ENCODE measurements at places on chromosomes 5 and 9. TPM values are rescaled to one million over a fixed set of nuclear protein-coding genes. Genes with fewer than 3 reads are reported as not detected.

The TXN gene
- total RNA-seq = 135 TPM

DNA sequence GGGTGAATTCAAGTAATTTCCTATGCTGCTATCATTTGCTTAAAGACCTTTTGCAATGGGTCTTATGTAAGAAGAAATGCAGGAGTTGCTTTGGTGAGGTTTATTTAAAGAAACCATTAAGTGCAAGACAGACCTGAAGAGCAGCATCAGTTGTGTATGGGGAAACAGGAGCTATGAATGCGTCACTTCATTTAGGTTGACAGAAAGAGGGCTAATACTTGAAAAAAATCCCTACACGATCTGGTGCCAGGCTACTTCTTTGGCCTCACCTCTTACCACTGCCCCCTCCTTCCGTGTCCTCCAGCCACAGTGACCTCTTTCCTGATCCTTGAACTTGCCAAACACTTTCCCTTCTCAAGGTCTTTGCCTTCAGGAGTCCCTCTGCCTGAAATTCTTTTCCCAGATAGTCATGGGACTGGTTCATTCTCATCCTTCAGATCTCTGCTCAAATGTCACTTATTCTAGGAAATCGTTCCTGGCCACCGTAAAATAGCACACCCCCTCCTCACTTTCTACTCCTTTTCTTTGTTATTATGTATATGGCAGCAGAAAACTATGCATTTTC, 1.4 kb upstream of the JAK2 start:
- no peaks in the 10 kb centered on the region for H3K27me3 ChIP-seq
- peaks cover 4% of the 10 kb centered on the region for H3K36me3 ChIP-seq
- peaks cover 38% of the 10 kb centered on the region for H3K4me1 ChIP-seq
- no peak overlapping the region for H3K4me3 ChIP-seq
- H3K27ac ChIP-seq = peak overlapping the region; percentile 97

GRCh38 chr5:154287136-154287535, 96.6 kb downstream of the GALNT10 start:
- H3K4me1 ChIP-seq = peaks cover 11% of the 10 kb centered on the region
- peaks cover 3% of the 10 kb centered on the region for H3K36me3 ChIP-seq
- H3K4me3 ChIP-seq = no peak overlapping the region
- no peak for DNase-seq

DNA sequence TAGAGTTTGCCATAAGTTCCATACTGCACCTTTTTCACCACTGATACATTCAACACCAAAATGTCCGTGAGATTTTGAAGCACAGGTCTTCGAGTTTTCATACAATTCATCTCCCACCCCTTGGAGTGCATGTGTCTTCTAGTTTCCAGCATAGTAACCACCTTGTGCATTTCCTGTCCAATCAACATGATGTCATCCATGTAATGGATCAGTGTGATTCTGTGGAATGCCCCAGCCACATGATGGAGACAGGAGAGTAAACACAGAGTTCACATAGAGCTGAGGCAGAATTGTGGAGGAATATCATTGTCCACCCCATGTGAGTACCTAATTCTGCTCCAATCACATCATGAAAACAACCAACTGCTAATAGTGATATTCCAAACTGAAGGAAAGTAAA, 441.5 kb upstream of the CDH6 start:
- no peaks in the 10 kb centered on the region for H3K27me3 ChIP-seq
- H3K4me3 ChIP-seq = no peak overlapping the region
- no peak overlapping the region for H3K27ac ChIP-seq
- H3K36me3 ChIP-seq = no peaks in the 10 kb centered on the region
- no peak for DNase-seq

GRCh38 chr5:155127552-155127951, 114.0 kb downstream of the KIF4B start:
- H3K36me3 ChIP-seq = no peaks in the 10 kb centered on the region
- H3K4me3 ChIP-seq = no peak overlapping the region
- no peaks in the 10 kb centered on the region for H3K4me1 ChIP-seq
- no peak for DNase-seq
- peaks cover 6% of the 10 kb centered on the region for H3K27me3 ChIP-seq
- H3K27ac ChIP-seq = no peak overlapping the region

DNA sequence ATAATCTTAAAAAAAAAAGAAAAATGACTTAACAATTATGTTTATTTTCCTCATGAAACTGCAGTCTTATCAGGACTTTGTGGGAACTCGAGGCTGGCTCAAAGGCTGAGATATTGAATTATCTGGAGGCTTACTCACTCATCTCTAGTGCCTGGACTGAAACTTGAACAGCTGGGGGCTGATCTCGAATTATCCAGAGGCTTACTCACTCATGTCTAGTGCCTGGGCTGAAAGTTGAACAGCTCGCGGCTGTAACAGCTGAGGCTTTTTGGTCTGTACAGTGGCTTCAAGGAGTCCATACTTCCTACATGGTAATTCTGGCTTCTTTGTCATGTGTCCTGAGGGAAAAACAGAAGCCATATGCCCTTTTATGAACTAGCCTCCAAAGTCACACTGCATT, 371.9 kb downstream of the CETN3 start:
- DNase-seq = no peak
- no peaks in the 10 kb centered on the region for H3K27me3 ChIP-seq
- no peaks in the 10 kb centered on the region for H3K36me3 ChIP-seq
- no peak overlapping the region for H3K4me3 ChIP-seq
- H3K27ac ChIP-seq = no peak overlapping the region

Data from activated naive CD8-positive, alpha-beta T cell treated with anti-CD3 and anti-CD28 coated beads, Interleukin-2, amount 10 ng/mL, durations not matched to agents 7 days and 5 days (primary cell).